ENCODE measurements at places on chromosomes 4 and X.

DNA sequence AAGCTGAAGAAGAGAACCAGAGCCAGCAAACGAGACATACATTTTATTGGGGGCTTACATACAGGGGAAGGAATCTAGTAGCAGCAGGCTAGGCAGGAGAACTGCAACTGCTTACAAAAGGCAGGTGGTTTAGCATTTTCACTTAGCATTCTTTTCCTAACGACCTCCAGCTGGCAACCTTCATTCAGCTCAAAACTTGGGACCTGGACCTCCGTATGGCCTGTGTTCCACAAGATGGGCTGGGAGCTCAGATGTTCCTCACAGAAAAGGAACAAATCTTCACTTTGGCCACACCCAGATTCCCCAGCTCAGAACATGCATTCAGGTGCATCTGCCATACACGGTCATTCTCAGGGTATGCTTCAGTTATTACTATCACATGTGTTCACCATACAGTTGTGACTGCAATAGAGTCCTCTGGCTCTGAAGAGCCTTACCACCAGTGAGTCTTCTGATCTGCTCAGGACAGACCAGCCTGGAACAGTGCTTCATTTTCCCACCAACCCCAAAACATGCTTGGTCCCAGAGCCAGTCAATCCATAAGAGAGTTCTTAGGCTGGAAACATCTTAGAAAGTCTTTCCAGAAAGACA is 29.6 kb upstream of the AP1AR start:
- DNase-seq, result no peak

DNA sequence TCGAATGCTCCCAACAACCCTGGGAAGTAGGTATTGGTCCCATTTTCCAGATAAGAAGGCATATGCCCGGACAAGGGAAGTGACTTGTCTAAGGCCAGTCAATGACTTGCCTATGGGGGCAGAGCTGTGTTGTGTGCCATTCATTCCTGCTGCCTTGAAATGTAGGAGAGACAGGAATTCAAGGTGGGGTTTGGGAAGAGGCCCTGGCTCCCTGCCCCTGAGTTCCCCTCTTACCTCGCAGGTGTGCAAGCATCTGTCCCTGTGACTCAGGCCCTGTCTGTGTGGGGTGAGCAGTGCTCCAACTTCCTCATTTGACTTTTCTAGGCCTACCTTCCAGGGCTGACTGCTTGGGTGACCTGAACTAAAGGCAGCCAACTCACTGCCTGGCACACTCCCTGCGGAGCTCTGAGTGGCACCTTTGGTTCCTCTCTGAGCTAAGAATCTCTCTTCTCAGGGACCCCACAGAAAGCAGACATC is 5.1 kb downstream of the EFNB1 start:
- DNase-seq, result no peak

GRCh38 chr4:156459584-156459983 is 505.9 kb upstream of the CTSO start:
- no peak for DNase-seq

- no peak for DNase-seq
These were observed 25.6 kb upstream of the PTTG2 start for GRCh38 chr4:37934609-37935008.

GRCh38 chr4:164012396-164013027 is 518.0 kb downstream of the TMA16 start:
- DNase-seq, result no peak

GRCh38 chr4:88166608-88167007 is 8.2 kb upstream of the ABCG2 start:
- no peak for DNase-seq

All from activated T-cell treated with anti-CD3 and anti-CD28 coated beads for 4 hours (primary cell).